Cerebellar nuclear complex (tissue), 1 donor: ENCODE measurements at places on chromosomes 6 and 20.

- DNase-seq: no peak
Observed at GRCh38 chr6:39653612-39654011, 71.6 kb downstream of the KIF6 start.

DNA sequence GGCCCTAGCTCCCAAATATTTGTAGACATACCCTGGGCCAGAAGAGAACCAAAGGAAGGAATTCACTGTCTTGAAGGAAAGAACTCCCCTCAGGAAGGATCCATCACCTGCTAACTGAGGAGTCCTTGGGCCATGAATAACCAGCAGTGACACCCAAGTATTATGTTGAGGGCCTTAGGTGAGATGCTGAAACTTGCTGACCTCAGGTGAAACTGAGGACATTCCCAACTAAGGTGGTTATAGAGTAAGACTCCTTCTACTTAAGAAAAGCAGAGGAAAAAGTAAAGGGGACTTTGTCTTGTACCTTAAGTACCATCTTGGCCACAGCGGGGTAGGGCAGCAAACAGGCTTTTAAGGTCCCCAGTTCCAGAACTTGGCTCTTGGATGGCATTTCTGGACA, 491.7 kb downstream of the C6orf118 start:
- no peak for DNase-seq

DNA sequence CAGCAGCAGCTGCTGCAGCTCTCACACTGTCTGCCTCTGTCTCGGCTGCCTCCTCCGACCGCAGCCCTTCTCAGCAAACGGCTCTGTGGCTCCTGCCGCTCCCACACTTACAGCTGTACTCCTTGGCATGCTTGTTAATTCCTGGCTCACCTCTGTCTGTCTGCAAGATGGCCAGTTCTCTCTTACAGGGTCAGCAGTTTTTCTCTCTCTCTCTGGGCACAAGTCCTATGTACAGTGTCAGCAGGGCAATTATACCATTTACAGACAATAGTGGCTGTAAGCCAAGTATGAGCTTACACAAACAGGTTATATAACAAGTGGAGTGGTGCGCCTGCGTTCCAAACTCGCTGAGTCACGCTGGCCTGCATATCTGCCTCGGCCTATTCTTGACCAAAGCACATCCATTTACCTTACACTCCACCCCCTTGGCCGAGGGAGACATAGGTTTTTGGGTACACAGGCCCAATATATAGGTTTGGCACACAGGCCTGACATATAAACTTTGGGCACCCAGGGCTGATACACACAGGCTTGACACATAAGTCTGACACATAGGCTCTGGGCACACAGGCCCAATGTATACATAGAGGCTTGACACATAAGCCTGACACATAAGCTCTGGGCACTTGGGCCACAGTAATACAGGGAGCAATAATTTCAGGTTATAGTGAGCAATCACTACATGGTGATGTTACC, 4.4 kb downstream of the ZKSCAN3 start:
- no peak for DNase-seq

GRCh38 chr6:22025468-22026163, 271.2 kb downstream of the PRL start:
- DNase-seq: no peak

DNA sequence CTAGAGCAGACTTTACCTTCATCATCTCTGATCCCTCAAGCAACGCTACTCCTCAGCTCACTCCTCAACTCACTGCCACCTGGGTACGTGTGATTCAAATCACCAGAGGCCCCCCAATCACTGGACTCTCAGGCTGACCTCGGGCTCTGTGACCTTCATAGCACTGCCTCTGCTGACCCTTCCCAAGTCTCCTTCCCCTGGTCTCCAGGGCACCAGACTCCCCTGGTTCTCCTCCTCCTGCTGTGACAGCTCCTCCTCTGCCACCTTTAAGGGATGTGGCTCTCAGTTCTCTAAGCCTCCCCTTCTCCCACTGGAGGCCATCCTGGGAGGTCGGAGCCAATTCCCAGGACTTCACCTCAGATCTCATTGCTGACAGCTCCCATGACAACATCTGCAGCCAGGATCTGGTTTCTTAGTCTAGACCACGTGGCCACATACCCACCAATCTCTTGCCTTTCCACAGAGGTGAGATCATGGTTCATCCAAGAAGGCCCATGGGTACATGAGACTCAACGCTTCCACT, 90.4 kb downstream of the NFATC2 start:
- no peak for DNase-seq

DNA sequence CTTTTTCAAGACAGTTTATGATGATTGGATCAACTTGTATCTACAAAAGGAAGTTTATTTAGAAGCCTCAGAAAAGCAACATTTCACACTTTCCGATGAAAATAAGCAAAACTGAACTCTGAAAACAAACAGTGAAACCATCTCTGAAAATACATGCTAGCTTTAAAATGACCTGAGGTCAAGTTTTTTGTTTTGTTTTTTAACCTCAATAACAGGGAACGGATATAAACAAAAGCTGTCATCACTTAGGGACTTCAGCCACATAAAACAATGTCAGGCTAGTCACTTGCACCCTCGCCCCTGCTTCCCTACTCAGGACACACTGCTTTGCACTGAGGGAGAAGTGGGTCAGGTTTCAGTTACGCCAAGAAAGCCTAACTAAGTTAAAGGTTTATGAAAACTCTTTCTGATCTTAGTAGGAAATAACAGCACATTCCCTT, 11.6 kb downstream of the BACH2 start:
- no peak for DNase-seq

- DNase-seq: no peak
Observed at GRCh38 chr6:20669571-20670314, 135.5 kb downstream of the CDKAL1 start.

GRCh38 chr20:62039738-62040137, 25.9 kb downstream of the TAF4 start:
- no peak for DNase-seq

GRCh38 chr6:43203718-43204095, 21.7 kb downstream of the CUL9 start:
- DNase-seq: no peak

DNA sequence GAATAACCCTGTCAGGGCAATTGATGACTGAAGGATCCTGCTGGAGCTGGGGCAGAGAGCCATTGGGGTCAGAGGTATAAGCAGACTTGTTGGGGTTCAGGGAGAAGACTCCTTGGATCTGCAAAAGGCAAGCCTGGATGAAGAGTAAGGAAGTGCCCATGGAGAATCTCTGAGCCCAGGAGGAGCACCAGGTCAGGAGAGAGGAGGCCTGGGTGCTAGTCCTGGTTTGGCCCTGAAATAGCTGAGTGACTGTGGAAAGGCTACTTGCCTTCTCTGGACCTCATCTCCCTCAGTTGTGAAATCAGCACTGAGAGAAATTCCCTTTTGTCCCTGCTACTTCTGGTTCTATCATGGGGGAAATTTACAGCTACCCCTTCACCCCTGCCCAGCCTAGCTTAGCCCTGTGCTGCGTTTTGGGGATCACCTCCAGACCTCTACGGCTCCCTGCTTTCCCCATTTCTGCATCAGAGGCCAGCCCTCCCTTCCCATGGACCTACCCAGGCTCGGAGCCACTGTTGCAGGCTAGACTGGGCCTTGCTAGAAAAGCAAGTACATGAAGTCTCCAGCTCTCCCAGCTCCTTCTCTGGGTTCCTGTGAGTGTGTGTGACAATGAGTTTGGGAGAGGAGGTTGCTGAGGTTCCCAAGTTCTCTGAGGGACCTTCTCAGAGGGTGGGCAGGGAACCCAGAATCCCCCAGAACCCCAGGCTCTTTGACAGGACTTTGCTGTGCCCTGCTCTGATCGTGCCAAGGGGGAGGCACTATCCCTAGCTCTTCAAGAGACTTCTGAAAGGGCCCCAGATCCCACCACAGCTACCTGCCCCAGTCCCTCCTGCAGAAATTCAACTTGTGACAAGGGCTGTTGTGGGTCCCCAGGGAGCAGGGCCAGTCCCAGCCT, 2.3 kb upstream of the NCR2 start:
- DNase-seq: no peak

GRCh38 chr6:28553986-28554881, 28.6 kb downstream of the GPX5 start:
- DNase-seq: no peak

- no peak for DNase-seq
Observed at GRCh38 chr20:10430000-10430466, 4.0 kb downstream of the MKKS start.

GRCh38 chr6:134516582-134516981, 198.7 kb upstream of the SGK1 start:
- DNase-seq: no peak

DNA sequence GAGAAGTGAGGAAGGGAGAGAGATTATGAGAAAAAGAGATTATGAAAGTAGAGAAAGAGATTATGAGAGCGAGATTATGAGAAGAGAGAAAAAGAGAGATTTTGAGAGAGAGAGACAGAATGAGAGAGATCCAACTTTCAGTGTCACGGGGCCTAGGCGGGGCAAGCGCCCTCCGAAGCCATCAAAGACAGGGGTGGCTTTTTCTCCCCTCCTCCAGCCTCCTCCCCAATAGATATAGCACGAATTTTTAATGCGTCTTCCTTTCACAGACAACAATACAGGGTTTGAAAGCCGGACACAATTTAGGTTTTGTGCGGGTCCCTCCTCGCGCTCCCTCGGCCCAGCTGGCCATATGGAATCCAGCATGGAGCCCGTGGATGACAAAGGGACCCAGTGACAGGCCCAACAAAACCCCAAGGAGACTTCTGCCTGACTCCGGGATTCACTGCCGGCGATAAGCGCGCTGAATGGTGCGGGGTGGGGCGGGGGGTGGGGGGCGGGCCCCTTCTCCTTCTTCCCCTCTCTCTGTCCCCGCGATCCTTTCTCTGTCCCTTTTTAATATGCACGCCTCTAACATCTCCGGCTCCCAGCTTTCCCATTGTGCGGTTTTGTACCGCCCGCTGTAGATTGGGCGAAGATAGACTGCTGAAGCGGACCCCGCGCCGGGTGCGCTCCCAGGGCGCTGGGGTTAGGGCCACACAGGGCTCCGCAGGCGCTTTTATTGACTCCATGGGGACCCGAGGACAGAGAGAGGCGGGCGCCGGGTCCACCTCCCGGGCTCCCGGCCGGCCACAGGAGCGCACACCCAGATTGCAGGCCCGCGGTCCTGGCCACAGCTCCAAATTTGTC, 5.4 kb downstream of the NKX2-2 start:
- no peak for DNase-seq

DNA sequence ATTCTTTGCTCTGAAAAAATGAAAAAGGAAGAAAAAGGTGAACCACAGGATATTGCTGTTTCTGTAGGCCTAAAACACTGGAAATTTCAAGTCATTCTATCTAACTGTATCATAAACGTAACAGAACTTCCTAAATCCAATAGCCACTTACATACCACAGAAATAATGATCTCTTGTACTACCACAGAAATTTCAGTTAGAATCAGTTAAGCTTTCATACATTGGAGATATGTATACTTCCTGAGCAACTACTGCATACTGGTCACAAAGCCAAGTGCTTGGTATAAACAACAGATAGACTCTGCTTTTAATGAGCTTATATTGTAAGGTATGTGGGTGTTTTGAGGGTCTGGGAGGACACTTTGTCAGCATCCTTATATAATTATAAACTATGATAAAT, 38.6 kb downstream of the VTA1 start:
- no peak for DNase-seq

GRCh38 chr20:32476684-32477593, 108.2 kb downstream of the NOL4L start:
- no peak for DNase-seq

DNA sequence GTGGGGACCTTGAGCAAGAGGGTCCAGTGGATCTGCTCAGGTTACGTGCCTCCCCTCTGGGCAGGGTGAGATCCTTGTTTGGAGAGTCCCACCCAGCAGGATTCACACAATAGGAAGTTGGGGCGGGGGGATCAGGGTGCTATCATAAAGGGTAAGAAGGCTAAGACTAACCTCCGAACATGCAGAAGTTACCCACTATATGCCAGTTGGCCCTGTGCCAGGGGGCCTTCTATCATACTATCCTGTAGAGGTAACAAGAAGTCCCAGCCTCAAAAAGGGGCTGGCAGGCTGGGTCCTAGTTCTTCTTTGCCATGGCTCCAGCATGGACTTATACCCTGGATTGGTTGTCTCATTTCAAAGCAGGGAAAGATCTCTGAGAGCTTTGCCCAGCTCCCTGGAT, 94.1 kb downstream of the CDH26 start:
- DNase-seq: no peak

- no peak for DNase-seq
Observed at GRCh38 chr6:138008791-138009190, 98.4 kb downstream of the PERP start.

DNA sequence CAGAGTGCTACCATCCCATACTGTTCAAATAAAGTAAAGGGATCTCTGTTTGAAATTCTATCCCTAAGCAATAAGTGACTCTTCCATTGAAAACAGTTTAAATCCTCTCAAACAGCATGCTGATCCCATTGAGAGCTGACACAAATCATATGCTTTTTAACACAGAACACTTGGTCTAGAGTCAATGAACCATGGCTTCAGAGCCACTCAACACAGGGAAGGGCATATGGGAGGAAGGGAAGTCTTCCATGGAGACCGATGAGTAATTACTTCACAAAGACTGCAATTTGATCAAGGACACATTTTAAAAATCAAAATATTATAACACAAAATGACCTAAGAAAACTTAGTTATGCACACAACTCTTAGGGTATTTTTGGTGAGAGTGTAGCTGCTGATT, 1073.0 kb upstream of the MAP3K7 start:
- DNase-seq: no peak

DNA sequence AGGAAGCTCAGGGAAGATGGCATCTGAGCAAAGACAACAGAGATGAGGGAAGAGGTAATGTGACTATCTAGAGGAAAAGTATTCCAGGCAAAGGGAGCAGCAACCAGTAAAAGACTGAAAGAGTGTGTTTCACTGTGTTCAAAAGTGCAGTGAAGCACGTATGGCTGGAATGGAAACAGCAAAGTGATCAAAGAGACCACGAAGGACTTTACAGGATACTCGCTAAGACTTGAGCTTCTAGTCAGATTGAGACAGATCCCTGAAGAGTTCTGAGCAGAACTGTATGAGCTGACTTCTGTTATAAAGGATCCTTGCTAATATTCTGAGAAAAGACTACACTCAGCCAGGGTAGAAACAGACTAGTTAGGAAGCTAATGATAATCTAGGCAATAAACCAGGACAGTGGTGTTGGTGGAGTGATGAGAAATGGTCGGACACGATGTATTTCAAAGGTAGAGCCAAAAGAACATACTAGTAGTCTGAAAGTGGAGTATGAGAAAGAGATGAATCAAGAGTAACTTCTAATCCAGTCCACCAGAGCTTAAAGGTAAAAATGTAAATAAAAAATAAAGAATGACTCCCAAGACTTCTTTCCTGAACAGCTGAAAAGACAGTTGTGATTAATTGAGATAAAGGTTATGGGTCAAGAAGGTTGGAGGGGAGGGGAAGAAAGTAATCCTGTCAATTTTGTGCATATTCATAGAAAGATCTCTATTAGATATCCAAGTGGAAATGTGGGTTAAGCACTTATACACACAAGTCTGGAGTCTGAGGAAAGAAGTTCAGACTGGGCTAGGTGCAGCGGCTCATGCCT, 14.2 kb downstream of the SEC63 start:
- DNase-seq: no peak

DNA sequence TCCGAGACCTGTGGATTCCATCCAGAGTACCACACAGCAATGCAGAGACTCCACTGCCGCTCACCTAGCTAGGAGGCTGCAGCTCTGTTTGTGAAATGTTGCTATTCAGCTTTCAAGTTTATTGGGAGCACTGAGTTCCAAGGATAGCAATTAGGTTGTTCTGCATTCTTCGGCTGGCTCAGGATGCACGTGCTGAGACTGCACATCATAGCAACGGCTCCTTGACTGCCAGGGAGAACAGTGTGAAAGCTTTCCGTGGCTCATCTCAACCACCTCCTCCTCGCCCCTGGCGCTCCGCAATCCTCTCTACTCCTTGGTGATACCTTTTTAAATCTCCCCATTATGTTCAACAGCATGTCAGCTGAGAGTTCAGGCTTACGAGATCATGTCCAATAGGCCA, 116.6 kb downstream of the TSHZ2 start:
- no peak for DNase-seq
